ENCODE measurements at places on chromosomes 1 and 21.
A peak's percentile ranks its signal among the peaks of the same experiment; 100 is the strongest.

DNA sequence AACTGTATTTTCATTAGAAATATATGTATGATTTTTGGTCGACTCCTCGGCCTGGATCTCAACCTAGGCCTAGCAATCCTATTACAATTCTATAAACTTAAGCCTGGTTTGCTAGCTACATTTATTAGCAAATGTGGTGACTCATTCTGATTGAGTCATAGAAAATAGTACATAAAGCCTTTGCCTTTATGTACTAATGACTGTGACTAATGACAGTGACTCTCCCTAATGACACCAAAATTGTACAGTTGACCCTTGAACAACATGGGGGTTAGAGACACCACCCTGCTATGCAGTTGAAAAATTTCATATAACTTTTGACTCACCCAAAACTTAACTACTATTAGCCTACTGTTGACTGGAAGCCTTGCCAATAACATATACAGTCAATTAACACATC is 78.9 kb downstream of the CLEC20A start:
- no peak for DNase-seq

DNA sequence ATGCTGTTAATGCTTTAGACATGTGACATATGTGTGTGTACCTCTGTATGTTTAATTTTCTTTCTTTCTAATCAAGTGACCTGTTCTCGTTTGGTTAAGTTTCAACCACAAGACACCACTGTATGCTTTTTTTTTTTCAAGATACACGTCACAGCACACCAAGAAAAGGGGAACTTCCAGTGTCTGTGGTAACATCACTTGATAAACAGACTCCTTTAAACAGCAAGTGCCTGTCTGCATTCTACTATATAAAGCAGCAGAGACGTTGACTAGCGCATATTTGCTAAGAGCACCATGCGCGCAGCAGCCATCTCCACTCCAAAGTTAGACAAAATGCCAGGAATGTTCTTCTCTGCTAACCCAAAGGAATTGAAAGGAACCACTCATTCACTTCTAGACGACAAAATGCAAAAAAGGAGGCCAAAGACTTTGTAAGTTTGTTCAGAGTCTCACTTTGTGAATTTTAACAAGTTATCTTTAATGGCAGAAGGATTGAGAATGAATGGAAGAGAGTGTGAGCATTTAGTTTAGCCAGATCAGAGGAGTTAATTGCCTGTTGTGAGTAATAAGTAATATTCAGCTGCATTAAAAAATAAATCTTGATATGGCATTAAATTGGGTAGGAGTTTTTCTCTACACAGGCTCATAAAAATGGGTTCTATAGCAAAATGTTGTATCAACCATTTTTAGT is at the start of gene RGS1:
Gene RGS1 (plus strand): TSS at position 275 of the 691 bp plus-strand sequence. CDS start 20 bp downstream, at position 295.
- peak; percentile 51 for DNase-seq

- DNase-seq: no peak
Measured at GRCh38 chr1:26839339-26839722, 12.8 kb downstream of the ZDHHC18 start.

DNA sequence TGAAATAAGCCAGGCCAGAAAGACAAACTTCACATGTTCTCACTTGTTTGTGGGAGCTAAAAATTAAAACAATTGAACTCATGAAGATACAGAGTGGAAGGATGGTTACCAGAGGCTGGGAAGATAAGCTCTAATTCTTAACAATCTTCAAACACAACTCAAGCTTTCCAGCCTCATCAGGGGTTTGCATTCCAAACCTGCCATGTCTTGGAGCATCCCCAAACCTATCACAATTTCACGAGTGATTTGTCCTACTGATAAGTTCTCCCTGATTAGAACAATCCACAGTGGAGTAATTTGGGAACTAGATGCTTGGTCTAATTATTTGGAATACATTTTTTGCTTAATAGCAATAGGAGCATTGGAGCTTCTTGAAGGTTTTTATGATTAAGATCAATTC is 418.5 kb upstream of the PKN2 start:
- no peak for DNase-seq

DNA sequence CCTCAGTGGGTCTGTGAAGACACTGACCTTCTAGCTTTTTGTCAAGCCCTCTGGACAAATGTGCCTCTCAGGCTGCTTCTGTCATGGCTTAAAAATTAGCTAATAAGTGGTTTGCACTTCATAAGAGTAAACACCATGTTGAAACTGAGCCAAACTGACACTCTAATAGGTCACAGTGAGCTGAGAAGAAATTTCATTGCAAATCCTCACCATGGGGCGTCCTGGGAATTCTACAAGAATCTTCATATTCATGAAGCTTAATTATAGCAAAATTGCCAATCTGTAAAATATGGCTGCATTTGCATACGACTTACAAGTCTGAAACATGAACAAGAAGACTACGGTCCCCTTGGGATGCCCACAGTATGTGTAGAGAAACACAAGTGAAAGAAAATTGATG is 188.6 kb downstream of the DSCAM start:
- no peak for DNase-seq

DNA sequence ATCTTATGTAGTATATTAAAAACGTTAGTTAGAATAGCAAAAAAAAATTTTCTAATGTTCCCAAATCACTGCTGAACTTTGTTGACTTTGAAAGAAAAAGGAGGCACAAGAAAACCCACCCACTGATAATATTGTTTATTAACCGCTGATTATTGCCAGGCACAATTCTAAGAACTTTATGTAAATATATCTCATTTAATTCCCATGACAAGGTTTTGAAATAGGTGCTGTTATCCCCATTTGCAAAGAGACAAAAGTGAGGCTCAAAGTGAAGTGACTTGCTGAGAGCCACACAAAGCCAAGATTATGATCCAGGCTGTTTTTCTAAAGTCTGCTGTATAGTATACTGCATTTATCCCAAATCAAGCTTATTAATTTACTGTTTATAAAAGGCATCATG is 56.4 kb downstream of the SASS6 start:
- DNase-seq: no peak

DNA sequence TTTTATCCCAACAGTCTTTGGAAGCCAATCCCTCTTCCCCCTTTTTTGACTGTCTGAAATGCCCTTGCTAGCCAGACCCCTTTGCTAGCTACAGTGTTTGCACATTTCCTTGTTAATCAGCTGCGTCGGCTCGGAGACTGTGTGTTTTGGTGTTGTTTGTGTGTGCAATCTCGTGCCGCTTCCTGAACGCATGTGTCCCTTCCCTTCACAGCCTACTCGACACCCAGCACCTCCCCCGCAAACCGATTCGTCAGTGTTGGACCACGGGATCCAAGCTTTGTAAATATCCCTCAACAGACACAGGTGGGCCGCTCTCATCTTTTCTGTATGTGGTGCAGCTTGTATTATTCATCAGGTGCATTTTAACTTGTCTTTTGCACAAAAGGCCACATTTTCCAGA is 298.7 kb downstream of the TM2D1 start:
- no peak for DNase-seq

All from activated CD8-positive, alpha-beta T cell treated with anti-CD3 and anti-CD28 coated beads for 36 hours (primary cell).